ENCODE measurements at places on chromosomes 12 and 14.

GRCh38 chr14:91649930-91650329 lies 82.0 kb downstream of the CATSPERB start:
- DNase-seq = peak; percentile 75

DNA sequence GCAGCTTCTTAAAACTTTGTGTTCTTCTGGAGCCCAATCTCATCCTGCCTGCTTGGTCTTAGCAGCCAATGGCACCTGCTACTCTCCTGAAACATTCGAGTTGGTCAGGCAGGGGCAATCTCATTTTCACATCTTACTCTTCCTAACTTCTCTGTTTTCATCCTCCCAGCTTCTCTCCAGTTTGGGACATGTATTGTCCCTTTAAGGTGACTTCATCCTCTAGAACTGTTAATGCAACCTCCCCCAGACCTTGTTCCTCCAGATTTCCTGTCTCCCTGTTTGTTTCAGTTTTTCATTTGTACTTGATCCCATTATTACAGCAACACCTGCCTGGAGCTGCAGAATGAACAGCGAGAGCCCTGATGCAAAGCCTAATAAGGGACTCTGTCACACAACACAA lies 31.3 kb downstream of the SERPINA11 start:
- no peak for DNase-seq

DNA sequence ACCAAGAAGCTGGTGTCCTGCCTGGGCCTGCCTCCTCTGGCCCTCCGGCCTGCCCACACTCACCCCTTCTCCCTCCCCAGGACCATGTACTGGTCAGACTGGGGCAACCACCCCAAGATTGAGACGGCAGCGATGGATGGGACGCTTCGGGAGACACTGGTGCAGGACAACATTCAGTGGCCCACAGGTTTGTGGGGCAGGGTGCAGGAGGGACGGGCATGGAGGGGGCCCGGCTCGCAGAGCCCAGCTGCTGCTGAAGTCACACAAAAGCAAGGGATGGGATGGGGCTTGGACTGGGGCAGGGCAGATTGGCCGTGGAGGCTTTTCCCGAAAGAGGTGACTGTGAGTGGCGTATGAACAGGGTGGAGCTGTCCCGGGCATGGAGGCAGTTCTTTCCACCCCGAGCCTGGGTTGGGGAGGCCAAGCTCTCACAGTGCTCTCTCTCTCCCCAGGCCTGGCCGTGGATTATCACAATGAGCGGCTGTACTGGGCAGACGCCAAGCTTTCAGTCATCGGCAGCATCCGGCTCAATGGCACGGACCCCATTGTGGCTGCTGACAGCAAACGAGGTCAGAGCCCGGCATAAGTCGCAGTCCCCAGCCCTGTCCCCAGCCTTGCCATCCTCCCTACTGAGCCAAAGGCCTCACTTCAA lies 7.8 kb upstream of the NXPH4 start:
- no peak for DNase-seq

GRCh38 chr14:70847406-70848090 lies 38.2 kb upstream of the MAP3K9 start:
- no peak for DNase-seq

- DNase-seq = peak; percentile 97
Observed at GRCh38 chr12:106302401-106303201, at the start of gene TCP11L2. Gene TCP11L2 (plus strand): TSS chr12:106302733. CDS start chr12:106311076, 8,343 bp downstream.

GRCh38 chr12:121391619-121392324 lies 8.1 kb upstream of the RNF34 start:
- DNase-seq = peak; percentile 86

GRCh38 chr14:49926803-49927202 lies 33.9 kb downstream of the ARF6 start:
- DNase-seq = no peak

- peak; percentile 94 for DNase-seq
Observed at GRCh38 chr12:57087010-57087690, 1.8 kb upstream of the NAB2 start.

- DNase-seq = no peak
Observed at GRCh38 chr12:10968765-10969456, 17.8 kb downstream of the TAS2R50 start.

GRCh38 chr12:117010693-117011451 lies 88.3 kb downstream of the TESC start:
- DNase-seq = no peak

- no peak for DNase-seq
Observed at GRCh38 chr12:112367965-112368364, 14.3 kb downstream of the HECTD4 start.

GRCh38 chr12:77062396-77062795 lies 3.0 kb downstream of the E2F7 start:
- DNase-seq = peak; percentile 36

GRCh38 chr14:69613312-69614073 lies 2.1 kb downstream of the SUSD6 start:
- DNase-seq = peak; percentile 69

GRCh38 chr12:12749433-12749832 lies 32.3 kb downstream of the CDKN1B start:
- DNase-seq = no peak

DNA sequence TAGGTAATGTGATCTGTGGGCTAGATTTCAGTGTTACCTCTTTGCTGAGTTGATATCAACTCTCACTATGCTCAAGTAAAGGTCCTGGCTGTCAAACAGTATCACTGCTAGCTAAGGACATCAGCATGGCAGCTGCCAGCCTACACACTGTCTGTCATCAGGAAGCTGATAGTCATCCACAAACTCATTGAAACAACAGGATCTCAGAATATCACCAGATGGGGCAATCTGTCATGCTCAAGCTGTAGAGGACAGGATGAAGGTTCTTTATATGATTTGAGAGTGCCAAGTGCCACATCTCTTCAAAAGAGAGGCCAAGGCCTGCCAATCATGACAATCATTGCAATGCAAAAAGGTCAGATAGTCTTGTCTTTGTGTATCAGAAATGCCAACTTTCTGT lies 811.5 kb upstream of the SEL1L start:
- DNase-seq = no peak

- DNase-seq = no peak
Observed at GRCh38 chr12:72872996-72873395, 600.8 kb downstream of the TRHDE start.

- no peak for DNase-seq
Observed at GRCh38 chr12:6204533-6205143, 4.4 kb downstream of the CD9 start.

GRCh38 chr12:3215410-3215975 lies 138.3 kb downstream of the TSPAN9 start:
- no peak for DNase-seq

DNA sequence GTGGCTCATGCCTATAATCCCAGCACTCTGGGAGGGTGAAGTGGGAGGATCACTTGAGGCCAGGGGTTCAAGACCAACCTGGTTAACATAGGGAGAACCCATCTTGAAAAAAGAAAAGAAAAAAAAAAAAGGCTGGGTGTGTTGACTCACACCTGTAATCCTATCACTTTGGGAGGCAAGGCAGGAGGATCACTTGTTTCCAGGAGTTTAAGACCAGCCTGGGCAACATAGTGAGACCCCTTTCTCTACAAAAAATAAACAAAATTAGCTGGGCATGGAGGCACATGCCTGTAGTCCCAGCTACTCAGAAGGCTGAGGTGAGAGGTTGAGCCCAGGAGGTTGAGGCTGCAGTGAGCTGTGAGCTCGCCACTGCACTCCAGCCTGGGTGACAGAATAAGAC lies 23.0 kb upstream of the LRP1-AS start:
- DNase-seq = no peak

DNA sequence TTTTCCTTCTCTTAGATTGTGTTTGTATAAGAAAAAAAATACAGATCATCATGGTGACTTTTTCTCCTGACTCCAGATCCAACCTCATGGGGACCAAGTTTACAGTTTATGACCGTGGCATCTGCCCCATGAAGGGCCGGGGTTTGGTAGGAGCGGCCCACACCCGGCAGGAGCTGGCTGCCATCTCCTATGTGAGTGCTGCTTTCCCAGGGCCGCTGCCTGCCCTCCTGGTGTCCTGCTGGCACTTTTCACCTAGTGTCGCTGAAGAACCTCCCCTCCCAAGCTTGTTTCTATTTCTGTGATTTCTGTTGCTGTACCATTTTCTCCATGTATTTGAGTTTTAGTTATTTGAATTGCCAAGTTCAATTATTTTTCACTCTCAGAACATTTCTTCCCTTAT lies 24.8 kb upstream of the TEAD4 start:
- no peak for DNase-seq

DNA sequence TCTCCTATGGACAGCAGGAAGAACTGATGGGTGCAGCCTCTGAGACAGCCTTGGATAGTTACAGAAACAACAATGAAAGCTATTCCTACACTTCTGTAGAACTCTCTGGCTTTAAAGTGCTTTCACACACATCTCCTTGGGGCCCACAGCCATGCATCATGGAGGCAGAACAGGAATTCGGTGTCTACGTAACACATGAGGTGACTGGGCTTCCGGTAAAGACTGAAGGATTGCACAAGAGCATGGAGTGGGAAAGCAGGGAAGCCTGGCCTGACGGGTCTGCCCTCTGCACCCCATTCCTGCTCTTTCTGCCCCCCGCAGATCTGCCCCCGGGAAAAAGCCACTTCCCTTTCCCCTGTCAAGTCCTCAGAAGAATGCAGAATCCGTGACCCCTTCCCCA lies 82.6 kb downstream of the VWF start:
- DNase-seq = no peak

- DNase-seq = no peak
Observed at GRCh38 chr12:76049575-76050251, 18.1 kb upstream of the PHLDA1 start.

- DNase-seq = no peak
Observed at GRCh38 chr14:28754209-28754985, 12.2 kb upstream of the FOXG1 start.

DNA sequence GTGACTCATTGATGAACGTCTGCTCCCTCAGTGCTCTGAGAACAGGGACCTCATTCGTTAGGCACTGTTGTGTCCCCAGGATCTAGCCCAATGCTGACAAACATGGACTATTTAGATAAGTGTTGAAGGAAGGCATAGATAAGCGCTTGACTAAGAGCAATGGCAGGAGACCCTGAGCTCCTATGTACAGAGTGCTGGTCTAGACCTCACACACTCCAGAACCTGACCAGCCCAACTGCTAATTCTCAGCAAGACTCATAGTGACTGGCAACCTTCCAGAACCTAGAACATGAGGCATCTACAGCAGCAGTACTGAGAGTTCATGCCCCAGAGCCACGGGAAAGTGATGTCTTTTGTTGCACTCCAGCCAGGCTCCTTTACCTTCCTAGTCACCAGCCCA lies 69.2 kb downstream of the CRACR2A start:
- no peak for DNase-seq

DNA sequence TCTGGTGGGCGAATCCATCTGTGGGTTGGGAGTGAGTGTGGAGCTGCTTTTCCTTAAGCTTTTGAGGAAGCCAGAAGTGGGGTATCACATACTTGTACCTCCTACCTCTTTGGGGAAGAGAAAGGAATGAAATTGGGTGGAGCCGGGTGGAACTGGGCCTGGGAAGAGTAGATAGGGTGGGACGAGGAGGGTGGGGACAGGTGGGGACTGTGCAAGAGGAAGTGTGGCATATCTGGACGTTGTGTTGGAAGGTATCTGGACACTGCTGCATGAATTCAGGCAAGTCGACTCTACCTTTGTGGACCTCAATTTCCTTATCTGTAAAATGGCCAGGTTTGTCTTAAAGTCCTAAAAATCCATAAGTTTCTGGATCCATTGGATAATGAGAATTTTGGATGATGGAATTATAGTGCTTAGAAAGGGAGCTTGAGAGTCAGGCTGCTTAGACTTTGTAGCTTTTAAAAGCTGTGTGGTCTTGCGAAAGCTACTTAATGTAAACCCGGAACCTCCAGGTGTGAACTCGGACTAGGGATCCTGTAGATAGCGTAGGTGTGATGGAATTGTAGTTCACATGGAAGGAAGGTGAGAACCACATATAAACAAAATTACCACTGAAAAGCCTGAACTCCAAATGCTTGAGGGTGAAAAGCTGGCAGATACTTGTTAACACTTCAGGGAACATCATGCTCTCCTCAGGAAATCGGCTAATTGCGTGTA lies 2.1 kb downstream of the VRTN start:
- DNase-seq = no peak

GRCh38 chr14:57086271-57087162 lies 182.2 kb downstream of the EXOC5 start:
- DNase-seq = no peak

DNA sequence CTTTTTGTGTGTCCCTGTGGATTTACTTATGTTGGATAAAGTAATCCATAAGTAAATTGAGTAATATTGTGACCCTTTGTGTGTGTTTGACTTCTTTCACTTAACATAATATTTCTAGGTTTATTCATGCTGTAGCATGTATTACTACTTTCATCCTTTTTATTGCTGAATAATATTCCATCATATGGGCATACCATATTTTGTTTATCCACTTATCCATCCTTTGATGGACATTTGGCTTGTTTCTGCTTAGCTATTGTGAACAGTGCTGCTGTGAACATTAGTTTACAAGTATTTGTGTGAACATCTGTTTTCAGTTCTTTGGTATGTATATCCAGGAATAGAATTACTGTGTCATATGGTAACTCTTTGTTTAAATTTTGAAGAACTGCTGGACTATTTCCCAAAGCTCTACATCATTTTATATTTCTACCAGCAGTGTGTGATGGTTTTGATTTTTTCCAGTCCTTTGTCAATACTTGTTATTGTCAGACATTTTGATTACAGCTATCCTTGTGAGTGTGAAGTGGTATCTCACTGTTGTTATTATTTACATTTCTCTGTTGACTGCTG lies 25.2 kb downstream of the G2E3 start:
- no peak for DNase-seq

GRCh38 chr14:102898776-102899515 lies 23.5 kb upstream of the AMN start:
- DNase-seq = no peak

DNA sequence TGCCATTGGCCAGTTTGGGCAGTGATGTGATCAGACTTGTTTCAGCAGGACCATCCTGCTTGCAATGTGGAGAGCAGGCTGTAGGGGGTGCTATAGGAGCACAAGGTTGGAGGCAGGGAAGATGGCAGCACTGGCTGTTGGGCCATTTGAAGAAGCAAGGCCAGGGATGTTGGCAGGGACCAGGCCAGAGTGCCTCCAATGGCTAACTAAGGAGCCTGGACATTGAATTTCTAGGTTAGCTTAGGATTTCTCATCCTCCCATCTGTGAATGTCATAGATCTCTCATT lies 23.5 kb downstream of the FGF23 start:
- DNase-seq = peak; percentile 88
